ENCODE measurements at places on chromosomes 1 and 21. TPM values are rescaled to one million over a fixed set of nuclear protein-coding genes. Genes with fewer than 3 reads are reported as not detected.

Gene HAO2
- total RNA-seq: not detected

Gene NADK
- 61.7 TPM for total RNA-seq

Gene NLRP3
- 0.58 TPM for total RNA-seq

DNA sequence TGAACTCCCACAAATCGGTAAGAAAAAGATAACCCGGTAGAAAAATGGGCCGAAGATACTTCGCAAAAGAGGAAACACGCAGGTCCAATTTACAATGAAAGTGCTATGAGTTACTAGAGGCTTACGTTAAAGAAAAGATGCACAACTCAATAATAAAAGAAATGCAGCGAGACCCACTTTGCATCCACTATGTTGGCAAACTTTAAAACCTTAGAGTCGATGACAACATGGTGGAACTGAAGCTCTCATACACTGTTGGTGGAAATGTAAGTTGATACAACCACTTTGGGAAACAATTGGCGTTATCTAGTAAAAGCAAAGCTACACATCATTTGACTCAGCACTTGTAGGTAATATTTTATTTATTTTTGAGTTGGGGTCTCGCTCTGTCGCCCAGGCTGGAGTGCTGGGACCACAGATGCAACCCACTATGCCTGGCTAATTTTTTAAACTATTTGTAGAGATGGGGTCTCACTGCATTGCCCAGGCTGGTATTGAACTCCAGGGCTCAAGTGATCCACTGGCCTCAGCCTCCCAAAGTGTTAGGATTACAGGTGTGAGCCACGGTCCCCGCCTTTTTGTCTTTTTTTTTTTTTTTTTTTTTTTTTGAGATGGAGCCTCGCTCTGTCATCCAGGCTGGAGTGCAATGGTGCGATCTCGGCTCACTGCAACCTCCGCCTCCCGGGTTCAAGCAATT lies 696 bp upstream of the GPATCH3 start:
- no peak for DNase-seq

DNA sequence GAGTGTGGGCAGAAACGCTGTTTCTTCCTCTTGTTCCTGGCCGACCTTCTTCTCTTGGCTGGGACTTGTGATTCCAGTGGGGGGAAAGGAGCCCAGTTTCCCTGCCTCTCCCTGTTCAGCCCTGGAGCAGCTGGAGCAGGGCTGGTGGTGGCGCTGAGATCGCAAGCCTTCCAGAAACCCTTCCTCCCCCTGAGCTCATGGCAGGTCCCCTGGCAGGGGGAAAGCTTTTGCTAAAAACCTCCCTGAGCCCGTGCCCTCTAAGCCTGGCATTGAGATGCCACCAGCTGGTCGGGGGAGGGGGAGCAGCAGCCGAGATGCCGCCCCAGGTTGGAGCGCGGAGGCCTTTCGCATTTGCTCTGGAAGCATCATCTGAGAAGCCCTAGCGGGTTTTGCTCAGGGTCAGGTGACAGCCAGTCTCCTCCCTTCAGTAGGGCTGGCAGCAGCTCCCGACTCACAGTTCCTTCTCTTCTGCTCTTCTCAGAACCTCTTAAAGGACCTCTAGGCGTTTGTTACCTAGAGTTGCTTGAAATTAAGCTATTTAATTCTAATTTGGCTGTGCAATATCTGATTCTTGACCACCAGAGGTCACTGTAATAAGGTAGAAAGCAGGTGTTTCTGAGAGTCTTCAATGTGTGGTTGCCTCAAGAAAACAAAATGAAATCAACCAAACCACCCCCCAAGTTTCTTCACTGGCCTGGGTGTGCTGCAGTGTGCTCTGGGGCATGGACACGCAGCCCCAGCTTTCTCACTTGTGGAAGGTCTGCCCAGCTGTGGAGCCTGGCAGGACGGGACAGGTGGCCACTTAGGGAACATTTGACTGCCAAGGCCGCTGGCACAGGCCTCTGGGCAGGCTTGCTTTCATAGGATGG lies 257.3 kb downstream of the CAMTA1 start:
- DNase-seq: peak; percentile 23

DNA sequence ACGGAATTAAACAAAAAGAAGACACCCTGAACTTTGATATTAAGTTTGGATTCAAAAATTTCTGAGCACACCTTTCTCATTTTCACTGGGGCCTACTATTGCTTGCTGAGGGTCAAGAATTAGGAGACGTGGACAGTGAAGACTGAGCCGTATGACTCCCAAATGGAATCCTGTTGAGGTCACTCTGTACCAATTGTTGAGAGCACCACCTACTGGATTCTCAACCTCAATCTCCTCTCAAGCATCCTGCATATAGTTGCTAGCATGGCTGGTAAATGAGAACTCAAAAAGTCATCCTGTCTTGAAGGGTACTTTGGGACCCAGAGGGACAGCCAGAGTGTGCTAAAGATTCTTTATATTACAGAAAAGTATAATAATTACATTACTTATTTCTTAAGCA lies 20.2 kb upstream of the MTR start:
- DNase-seq: peak; percentile 17

- peak; percentile 5 for DNase-seq
Observed at GRCh38 chr1:51962486-51963356, 27.8 kb downstream of the RAB3B start.

DNA sequence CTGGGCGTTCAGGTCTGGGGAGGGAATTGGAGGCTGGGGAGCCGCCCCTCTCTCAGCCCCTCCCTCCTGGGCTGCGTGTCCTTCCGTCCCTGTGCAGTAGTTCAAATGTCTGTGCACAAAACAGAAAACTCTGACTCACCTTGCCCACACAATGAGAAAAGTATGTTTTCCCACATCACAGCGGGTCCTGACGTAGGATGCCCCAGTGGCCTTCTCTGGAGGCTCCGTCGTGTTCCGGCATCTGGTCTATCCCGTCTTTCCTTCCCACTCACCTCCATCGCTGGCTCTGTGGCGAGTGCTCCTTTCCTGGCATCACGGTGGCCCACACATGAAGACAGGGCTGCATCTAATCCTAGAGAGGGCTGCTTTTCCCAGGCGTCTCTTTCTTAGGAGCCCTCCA lies 224.0 kb downstream of the KAZN start:
- no peak for DNase-seq

DNA sequence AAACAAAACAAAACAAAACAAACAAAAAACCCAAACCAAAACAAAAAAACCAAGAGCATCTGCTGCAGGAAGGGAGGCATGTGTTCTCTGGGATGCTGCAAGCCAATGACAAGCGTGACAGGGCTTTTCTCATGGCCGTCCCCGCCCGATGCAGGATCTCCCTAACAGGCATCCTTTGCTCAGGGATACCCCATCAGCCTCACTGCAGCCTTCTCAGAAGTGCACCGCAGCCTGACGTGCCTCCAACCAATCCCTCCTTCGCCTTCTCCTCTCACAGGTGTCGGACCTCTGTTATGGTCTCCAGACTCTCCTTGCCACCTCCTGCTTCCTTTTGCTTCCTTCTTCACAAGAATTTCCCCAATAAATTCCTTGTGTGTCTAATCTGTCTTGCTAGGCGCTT lies 147.2 kb downstream of the PCP4 start:
- DNase-seq: no peak

DNA sequence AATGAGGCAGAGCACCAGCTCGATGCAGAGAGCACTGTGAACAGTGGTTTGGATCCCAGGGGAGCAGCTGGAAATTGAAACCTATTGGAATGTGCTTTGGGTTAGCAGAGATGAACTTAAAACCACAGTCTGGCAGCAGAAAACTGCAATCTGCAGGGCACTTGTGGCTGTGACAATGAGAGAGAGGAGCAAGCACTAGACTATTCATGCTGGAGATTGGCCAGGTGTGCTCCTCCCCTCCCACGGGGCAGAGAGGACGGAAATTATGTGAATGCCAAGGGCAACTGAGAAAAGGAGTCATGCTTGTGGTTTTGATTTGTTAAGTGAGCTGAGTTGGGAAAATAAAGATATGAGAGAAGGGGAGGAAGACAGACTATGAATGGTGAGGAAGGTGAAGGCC lies 38.1 kb downstream of the HSD3B2 start:
- DNase-seq: peak; percentile 82

DNA sequence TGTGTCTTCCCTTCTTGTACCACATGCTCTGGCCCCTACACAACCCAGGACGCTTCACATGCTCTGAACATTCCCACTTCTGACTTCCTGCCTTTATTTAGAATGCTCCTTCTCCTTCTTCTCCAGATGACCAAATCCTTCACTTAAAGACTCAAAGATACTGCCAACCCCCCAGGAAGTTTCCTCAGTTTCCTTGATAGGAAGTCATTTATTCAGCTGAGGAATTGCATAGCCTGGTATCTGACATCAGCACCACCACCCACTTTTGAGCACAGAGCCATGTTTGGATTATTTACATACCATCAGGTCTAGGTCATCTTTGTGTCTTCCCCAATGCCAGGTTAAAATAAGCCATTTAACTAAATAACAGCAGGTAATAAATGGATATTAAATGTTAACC lies 42.4 kb downstream of the GFI1 start:
- no peak for DNase-seq

DNA sequence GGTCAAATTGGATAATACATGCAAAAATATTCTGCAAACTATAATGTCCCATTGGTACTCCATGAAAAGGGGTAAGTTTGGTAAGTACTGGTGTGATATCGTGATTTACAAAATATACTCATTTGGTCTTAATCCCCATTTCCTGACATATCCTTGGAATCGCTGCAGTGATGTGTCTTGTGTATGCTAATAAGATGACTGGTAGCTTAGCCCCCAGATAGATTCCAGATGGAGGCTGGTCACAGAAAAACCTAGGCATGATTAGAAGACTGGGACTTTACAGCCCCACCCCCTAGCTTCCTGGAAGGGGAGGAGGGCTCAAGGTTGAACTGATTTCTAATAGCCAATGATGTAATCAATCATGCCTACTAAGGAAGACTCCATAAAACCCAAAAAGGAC lies 3.0 kb downstream of the VAMP4 start:
- DNase-seq: no peak

DNA sequence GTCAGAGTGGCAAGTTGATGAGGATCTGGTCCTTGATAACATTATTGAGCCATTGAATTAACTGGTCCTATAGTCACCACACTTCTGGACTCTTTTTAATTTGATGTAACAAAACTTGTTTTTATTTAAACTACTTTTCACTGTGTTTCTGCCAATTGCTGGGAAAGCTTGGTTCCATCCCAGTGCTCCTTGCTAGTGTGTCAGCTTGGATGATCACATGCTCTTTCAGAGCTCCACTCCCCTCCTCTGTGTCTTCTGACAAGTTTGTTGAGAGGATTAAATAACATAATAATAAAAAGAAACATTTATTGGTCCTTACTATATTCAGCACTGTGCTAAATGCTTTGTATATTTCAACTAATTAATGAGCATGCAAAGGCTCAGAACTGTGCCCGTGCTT lies 448.5 kb upstream of the B3GALT2 start:
- DNase-seq: no peak

DNA sequence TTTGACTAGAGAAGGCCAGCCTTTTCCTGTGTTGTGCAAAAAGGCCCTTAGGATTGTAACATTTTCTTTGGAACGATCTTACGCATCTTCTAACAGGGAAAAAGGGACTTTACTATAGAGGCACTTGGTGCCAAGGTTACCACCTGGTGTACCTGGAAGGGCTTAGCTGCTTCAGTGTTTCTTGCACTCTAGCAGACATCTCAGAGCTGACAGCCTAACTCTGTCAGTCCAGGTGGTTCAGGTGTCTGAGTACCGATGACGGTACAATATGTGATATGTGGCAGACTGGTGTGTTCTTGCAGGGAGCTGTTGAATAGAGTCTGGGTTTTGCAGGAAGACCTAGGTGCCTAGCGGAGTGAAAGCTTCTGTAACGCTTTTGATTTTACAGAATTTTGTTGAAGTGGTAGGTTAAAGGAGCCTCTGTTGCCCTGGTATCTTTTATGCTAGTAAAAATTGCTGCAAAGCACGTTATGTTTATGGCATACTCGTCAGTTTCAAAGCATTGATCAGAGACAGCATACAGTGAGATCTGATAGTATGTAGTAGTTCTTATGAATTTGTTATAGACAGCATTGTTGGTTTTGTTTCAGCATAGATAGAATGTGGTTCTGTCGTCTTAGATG lies 1.4 kb downstream of the MAGI3 start:
- no peak for DNase-seq

DNA sequence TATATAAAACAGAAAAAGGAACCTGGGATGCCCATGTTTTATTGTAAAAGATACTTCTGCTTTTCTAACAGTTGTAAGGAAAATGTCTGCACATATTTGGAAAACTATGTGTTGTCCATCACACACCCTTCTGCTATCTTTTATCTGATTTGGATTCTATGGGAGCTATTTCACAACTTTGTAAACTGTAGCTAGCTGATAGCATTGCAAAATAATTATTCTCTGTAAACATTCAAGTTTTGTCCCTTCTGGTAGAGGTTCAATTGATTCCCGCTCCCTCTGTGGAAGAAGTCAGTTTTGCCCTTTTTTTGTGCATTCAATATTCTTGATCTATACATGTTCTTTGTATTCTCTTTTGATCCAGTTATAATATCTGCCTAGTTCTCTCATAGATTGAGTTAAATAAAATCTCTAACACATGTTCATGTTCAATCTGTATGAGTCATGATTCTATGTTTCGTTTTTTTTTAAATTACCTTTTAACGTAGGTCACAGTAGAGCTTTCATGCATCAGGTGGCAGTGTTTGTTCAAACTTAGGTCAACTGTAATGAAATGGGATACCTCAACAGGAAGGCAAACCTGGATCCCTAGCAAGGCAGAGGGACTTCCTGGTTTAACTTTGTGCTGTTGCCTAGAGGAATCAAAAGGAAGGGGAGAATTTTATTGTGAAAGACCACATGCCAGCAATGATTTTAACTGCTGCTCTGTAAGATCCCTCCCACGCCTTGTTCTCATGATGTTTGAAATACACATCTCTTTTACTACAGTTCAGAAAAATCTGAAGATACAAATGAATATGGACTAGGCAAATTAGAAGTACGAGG lies 26.0 kb upstream of the BCL9 start:
- DNase-seq: peak; percentile 26

DNA sequence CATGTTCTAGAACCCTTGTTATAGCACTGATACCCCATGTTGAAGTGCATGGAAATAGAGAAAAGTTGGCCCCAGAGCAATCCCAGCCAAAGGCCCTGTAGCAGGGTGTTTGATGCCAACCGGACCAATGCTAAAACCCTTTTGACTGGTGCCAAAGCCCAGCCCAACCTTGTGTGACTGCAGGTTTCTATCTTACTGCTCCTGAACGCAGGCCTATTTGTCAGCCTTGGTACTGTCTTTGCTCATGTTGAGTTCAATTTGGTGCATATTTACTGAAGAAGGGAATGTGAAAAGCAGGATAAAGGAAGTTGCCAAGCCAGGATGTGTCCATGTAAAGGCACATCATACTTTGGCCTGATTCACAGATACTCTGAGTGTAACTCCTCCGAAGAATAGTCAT lies 51.7 kb upstream of the NFASC start:
- no peak for DNase-seq
